ENCODE measurements at places on chromosomes 2 and 18.

DNA sequence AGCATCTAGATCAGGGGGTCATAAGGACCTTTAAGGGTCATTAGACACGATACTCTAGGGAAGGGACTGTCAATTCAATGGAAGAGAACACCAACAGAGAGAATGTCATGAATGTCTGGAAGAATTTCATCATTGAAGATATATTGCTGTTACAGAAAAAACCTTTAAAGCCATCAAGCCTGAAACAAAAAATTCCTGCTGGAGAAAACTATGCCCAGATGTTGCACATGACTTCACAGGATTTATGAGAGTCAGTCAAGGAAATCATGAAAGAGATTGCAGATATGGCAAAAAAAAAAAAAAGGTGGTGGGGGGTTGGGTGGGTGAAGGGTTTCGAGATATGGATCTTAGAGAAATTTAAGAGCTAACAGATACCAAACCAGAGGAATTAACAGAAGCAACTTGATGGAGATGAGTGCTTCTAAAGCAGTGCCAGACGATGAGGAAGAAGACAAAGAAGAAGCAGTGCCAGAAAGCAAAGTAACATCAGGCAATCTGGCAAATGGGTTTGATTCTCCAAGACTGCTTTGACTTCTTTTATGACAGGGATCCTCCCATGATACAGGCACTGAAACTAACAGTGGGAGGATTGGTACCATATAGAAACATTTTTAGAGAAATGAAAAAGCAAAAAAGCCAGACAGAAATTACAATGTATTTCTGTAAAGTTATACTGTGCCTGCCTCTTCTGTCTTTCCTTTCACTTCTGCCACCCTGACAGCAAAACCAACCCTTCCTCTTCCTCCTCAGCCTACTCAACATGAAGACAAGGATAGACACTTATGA, 28.5 kb downstream of the MAP4K3 start:
- DNase-seq, result no peak

DNA sequence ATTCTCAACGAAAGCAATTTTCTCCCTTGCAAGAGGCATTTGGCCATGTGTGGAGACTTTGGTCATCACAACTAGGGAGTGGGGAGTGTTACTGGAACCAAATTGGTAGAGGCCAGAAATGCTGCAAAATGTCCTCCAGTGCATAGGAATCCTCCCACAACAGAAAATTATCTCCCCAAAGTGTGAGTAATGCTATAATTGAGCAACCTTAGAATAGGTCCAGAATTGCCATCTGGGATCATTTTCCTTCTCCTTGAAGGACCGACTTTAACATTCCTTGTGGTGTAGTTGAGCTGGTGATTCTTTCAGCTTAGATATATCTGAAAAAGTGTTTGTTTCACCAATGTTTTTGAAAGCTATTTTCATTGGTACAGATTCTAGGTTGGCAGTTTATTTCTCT, 111.2 kb upstream of the SMIM21 start:
- DNase-seq, result no peak

- DNase-seq, result no peak
Observed at GRCh38 chr2:48278590-48278989, 251.4 kb upstream of the STON1 start.

DNA sequence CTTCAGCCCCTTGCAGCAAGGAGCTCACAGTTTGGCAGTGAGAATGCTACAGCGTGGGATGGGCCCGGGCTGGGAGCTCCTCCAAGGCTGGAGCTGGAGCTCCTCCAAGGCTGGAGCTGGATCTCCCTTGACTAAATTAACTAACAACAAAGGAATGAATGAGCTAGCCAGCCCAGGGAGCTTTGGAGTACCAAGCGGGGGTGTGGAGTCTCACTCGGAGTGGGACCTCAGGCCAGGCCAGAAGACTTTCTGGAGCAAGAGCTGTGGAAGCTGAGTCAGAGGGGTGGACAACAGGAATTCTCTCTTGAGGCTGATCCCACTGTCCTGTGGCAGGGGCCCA, 244.7 kb upstream of the HS6ST1 start:
- DNase-seq, result peak; percentile 33

DNA sequence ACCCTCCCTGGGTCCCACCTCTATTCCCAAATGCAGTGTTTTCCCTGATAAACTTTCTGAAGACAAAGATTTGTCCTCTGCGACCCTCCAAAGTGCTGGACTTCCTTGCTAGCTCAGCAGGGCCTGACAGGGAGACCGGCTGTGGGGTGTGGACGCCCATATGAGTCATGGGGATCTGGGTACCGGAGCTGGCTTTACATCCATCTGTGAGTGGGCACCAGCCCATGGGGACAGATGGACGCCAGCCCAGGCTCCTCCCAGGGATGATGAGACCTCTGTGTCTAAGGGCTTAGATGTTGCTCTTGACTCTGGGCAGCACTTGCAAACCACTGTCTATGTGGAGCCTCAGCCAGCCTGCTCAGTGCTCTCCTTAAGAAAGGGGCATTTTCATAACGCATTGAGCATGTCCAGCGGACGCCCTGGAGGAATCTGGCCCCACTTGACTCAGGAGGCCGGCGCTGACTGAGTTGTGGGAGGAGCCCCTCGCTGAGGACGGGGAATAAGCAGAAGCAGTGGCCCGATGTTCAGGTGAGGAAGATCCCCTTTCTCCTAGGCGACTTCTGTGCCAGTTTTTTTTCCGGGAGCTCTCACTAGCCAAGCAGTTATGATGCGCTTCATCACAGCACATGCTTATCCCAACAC, 229.4 kb upstream of the MYT1L start:
- no peak for DNase-seq

Data from HS-5 (cell line).